ENCODE measurements at places on chromosomes 7 and 10. TPM values are rescaled to one million over a fixed set of nuclear protein-coding genes. Genes with fewer than 3 reads are reported as not detected.

HMX2 gene
- total RNA-seq: not detected

ASIC3 gene
- total RNA-seq: not detected

SPACDR gene
- total RNA-seq: not detected

GRCh38 chr7:55523366-55523765 lies 48.9 kb downstream of the VOPP1 start:
- DNase-seq: no peak

- DNase-seq: no peak
Measured at GRCh38 chr10:70588859-70589570, 13.5 kb downstream of the PRF1 start.

GRCh38 chr7:148045521-148045920 lies 545.0 kb upstream of the C7orf33 start:
- DNase-seq: no peak

DNA sequence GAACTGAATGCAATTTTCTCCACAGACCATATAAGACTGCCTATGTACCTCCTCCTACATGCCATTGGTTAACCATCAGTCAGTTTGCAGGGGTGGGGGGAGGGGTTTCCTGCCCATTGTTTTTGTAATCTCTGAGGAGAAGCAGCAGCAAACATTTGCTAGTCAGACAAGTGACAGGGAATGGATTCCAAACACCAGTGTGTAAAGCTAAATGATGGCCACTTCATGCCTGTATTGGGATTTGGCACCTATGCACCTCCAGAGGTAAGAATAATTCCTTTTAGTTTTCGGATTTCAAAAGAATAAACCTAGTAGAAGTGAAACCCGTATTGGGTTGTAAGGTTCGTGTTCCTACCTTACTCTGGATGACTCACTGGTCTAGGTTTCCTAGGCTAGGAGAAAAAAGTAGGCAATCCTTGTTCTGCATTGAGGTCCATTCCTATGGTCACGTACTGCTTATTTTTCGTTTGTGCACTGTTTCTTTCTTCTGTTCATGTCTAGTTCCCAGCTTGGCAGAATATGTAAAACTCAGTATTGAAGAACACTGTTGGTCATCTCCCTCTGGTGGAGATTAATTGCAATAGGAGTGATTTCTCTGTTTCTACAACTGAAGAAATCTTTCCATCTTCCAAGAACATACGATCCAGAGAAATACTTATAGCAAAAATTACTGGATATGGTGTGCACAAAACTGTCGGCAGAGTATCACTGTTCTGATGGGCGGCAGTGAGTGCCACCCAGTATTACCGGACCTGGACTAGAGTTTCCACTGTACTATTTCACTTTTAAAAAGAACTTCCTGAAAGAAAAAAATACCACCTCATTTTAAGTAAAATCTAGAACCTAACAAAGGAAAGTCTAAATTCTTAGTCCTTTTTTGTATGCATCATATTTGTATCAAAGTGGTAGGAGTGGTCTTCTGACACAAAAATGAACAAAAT lies at the start of gene AKR1C3:
AKR1C3 (plus strand) TSS at position 150 of the 941 bp plus-strand sequence; CDS start at position 181, 31 bp downstream.
- DNase-seq: peak; percentile 78
